ENCODE measurements at places on chromosomes 7 and 10.
A peak's percentile ranks its signal among the peaks of the same experiment; 100 is the strongest.

- no peak overlapping the region for H3K4me3 ChIP-seq
- no peaks in the 10 kb centered on the region for H3K27me3 ChIP-seq
- H3K4me1 ChIP-seq = no peaks in the 10 kb centered on the region
These were observed 1372.7 kb downstream of the GATA3 start for GRCh38 chr10:9427209-9427608.

DNA sequence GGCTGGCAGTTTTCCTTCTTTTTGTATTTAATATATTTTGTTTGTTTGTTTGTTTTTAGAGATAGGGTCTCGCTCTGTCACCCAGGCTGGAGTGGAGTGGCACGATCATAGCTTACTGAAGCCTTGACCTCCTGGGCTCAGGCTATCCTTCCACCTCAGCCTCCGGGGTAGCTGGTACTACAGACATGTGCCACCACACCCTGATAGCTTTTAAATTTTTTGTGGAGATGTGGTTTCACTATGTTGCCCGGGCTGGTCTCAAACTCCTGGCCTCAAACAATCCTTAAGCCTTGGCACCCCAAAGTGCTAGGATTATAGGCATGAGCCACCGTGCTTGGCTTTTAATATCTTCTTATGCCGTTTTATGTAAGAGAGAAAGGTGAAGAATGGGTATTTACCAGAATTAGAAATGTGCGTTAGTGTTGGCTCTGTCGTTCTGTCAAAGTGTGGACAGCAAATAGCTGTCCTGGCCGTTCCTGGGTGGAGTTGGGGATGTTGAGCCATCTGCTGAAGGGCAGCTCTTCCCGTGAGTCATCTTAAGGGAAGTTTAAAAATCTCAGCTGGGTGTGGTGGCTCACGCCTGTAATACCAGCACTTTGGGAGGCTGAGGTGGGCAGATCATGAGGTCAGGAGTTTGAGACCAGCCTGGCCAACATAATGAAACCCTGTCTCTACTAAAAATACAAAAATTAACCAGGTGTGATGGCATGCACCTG is 14.8 kb downstream of the OGDH start:
- peaks cover 5% of the 10 kb centered on the region for H3K36me3 ChIP-seq
- H3K27me3 ChIP-seq = no peaks in the 10 kb centered on the region
- no peak for DNase-seq
- H3K27ac ChIP-seq = peak overlapping the region; percentile 98
- peak overlapping the region; percentile 1 for H3K4me3 ChIP-seq
- H3K4me1 ChIP-seq = peaks cover 75% of the 10 kb centered on the region

GRCh38 chr10:103535595-103535994 is 42.1 kb downstream of the NEURL1 start:
- no peaks in the 10 kb centered on the region for H3K4me1 ChIP-seq
- no peak for DNase-seq
- H3K36me3 ChIP-seq = no peaks in the 10 kb centered on the region
- H3K27me3 ChIP-seq = peaks cover 16% of the 10 kb centered on the region
- no peak overlapping the region for H3K4me3 ChIP-seq

DNA sequence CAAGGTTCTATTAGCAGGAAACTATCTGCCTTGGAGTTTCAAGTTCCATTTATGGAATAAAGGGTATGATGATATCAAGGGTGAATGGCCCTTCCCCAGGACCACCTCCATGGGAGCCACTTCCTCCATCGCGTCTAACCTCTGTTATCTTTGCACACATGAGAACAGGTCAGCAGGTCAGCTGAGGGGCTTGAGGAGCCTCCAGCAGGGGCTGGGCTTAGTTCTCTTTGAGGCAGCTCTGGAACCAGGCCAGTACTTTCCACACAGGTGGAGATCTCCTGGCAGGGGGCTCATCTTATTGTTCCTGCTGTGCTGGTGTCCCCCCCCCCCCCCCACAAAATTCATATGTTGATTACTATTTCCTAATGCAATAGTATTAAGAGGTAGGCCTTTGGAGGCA is 472.2 kb upstream of the ZMIZ1 start:
- H3K27ac ChIP-seq = no peak overlapping the region
- no peak for DNase-seq
- peaks cover 2% of the 10 kb centered on the region for H3K4me1 ChIP-seq
- H3K4me3 ChIP-seq = no peak overlapping the region

DNA sequence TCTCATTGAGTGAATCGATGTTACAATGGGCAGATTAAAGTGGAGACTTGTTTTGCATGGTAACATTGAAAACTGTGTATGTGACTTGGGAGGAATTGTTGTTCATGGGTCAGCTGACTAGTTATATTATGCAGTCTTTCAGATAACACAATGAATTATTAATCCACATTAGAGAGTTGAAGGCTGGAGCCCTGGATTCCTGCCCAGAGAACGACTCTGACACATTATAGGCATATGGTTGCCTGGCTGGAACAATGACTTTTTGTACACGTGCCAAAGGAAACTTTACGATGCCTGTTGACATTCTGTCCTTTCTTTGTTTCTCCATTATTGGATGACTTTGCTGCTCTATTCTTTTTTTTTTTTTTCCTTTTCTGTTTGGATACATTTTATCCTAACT is 52.3 kb upstream of the TMEM229A start:
- no peak overlapping the region for H3K27ac ChIP-seq
- no peaks in the 10 kb centered on the region for H3K4me1 ChIP-seq
- no peak overlapping the region for H3K4me3 ChIP-seq
- H3K27me3 ChIP-seq = no peaks in the 10 kb centered on the region
- H3K36me3 ChIP-seq = no peaks in the 10 kb centered on the region
- no peak for DNase-seq

- no peak overlapping the region for H3K27ac ChIP-seq
- H3K4me3 ChIP-seq = peak overlapping the region; percentile 12
- peaks cover 13% of the 10 kb centered on the region for H3K4me1 ChIP-seq
- H3K27me3 ChIP-seq = peaks cover 4% of the 10 kb centered on the region
- no peak for DNase-seq
- no peaks in the 10 kb centered on the region for H3K36me3 ChIP-seq
These were observed 41.8 kb downstream of the ZCCHC24 start for GRCh38 chr10:79403441-79404230.

- H3K36me3 ChIP-seq = no peaks in the 10 kb centered on the region
- peak overlapping the region; percentile 9 for H3K4me3 ChIP-seq
- no peak for DNase-seq
- H3K27me3 ChIP-seq = no peaks in the 10 kb centered on the region
- no peak overlapping the region for H3K27ac ChIP-seq
- peaks cover 19% of the 10 kb centered on the region for H3K4me1 ChIP-seq
These were observed 174.5 kb upstream of the AKR1E2 start for GRCh38 chr10:4651404-4652037.

DNA sequence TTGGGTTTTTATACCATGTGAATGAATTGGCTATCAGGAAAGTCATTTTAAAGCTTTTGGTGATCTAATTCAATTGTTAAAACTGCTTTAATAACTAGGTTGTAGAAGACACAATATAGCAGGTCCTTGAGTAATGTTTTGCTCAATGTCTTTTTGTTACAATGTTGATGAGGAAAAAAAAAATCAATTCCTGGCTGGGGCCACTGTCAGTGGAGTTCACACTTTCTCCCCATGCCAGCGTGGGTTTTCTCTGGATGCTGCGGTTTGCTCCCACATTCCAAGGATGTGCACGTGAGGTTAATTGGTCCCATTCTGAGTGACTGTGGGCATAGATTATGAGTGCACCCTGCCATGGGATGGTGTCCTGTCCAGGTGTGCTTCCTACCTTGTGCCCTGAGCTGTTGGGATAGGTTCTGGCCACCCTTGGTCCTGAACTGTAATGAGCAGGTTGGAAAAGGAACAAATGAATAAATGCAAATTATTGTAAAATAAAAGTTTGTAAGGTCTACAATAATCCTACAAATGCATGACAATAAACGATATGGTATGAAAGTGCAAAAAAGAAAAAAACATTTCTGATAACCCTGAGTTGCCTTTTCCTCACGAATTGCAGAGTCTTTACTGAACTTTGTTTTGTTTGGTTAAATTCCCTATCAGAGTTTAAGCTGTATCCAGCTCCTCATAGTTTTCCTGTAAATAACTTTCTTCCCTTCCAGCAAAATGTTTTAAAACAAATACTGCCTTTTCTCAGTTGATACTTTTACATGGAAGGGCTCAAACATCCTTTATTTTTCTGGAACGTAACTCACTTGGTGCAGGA is 62.7 kb downstream of the AKR1C4 start:
- no peaks in the 10 kb centered on the region for H3K27me3 ChIP-seq
- DNase-seq = no peak
- H3K4me3 ChIP-seq = no peak overlapping the region
- H3K27ac ChIP-seq = no peak overlapping the region
- peaks cover 6% of the 10 kb centered on the region for H3K36me3 ChIP-seq

DNA sequence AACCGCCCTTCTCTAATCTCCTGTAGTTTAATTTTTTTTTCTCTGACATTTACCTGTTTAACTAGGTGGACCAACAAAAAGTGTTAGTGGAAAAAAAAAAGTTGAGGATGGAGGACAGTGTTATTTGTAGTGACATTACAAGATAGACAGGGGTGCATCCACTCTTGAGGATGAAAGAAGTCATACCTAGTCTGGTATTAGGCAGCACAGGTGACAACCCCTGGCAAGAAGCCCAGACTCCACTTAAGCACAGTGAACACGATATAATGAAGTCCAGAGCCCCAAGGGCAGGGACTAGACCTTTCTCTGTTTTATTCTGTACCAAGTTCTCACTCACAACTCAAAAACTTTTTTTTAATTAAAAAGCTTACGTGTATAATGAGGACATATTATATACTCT is 268.4 kb downstream of the GPR37 start:
- DNase-seq = no peak
- H3K4me3 ChIP-seq = no peak overlapping the region
- H3K27ac ChIP-seq = no peak overlapping the region

GRCh38 chr7:83824214-83824613 is 175.3 kb upstream of the SEMA3E start:
- no peaks in the 10 kb centered on the region for H3K27me3 ChIP-seq
- no peak overlapping the region for H3K4me3 ChIP-seq
- H3K4me1 ChIP-seq = no peaks in the 10 kb centered on the region
- no peak for DNase-seq
- no peaks in the 10 kb centered on the region for H3K36me3 ChIP-seq

GRCh38 chr10:29895456-29895855 is 163.9 kb downstream of the JCAD start:
- no peaks in the 10 kb centered on the region for H3K4me1 ChIP-seq
- H3K27me3 ChIP-seq = peaks cover 24% of the 10 kb centered on the region
- H3K27ac ChIP-seq = no peak overlapping the region
- no peaks in the 10 kb centered on the region for H3K36me3 ChIP-seq

DNA sequence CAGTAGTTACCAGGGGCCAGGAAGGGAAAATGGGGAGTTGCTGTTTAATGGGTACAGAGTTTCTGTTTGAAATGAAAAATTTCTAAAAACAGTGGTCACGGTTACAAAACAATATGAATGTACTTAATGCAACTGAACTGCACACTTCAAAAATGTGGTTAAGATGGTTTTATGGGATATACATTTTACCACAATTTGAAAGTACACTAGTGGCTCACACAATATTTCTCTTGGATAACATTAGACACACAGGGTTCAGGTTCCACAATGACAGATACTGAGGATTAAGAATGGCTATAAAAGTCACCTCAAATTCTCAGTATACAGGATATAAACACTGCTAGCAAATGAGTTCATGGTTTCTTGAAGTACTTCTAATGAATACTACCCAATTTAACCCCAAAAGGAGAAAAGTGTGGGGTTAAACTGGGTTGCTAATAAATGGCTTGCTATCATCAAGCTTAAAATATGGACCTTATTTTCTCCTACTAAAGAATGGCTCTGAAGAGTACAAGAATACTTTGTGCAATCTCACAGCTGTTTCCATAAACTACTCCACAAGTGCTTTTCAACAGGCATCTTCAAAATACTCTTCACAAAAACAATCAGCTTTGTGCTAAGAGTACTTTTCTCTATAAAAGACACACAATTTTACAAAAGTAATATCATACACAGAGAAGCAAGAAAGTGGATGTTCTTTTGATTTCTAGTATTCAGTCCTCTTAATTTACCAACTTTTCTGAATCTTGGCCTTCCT is 92.9 kb downstream of the SRPK2 start:
- H3K36me3 ChIP-seq = no peaks in the 10 kb centered on the region
- DNase-seq = no peak
- no peaks in the 10 kb centered on the region for H3K27me3 ChIP-seq
- no peak overlapping the region for H3K27ac ChIP-seq

GRCh38 chr10:79116368-79116767 is 47.6 kb downstream of the ZMIZ1 start:
- H3K36me3 ChIP-seq = no peaks in the 10 kb centered on the region
- DNase-seq = no peak
- H3K4me1 ChIP-seq = peaks cover 51% of the 10 kb centered on the region
- H3K27me3 ChIP-seq = no peaks in the 10 kb centered on the region
- no peak overlapping the region for H3K4me3 ChIP-seq

DNA sequence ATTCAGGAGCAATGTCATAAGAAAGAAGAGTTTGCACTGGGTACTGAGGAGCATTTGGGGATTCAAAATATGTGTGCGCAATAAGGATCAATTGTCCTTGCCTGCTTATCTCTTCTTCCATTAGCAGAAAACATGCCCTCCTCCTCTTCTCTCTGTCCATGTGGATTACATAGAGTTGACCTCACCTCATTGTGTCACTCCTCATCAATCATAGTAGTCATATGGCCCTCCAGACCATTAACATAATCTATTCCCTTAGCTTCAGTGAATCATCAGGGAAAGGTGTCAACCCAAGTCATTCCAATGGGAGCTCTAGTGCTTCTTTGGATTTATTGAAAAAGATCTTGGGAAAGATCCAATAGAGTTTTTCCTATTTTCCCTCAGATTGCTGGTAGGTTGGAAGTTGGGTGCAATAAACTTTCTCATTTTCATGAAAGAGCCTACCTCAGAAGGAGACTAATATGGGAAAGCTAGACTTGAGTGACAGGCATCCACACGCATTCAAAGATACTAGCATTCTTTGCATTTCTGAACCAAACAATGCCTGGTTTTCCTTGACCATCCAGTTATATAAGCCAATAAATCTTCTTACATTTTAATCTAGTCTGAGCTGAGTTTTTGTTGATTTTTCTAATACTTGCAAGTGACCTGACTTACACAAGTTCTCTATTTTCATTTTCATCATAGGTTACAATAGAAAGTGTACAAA is 71.5 kb upstream of the FAM13C start:
- no peaks in the 10 kb centered on the region for H3K36me3 ChIP-seq
- no peak overlapping the region for H3K4me3 ChIP-seq
- DNase-seq = no peak
- no peak overlapping the region for H3K27ac ChIP-seq
- H3K4me1 ChIP-seq = no peaks in the 10 kb centered on the region

DNA sequence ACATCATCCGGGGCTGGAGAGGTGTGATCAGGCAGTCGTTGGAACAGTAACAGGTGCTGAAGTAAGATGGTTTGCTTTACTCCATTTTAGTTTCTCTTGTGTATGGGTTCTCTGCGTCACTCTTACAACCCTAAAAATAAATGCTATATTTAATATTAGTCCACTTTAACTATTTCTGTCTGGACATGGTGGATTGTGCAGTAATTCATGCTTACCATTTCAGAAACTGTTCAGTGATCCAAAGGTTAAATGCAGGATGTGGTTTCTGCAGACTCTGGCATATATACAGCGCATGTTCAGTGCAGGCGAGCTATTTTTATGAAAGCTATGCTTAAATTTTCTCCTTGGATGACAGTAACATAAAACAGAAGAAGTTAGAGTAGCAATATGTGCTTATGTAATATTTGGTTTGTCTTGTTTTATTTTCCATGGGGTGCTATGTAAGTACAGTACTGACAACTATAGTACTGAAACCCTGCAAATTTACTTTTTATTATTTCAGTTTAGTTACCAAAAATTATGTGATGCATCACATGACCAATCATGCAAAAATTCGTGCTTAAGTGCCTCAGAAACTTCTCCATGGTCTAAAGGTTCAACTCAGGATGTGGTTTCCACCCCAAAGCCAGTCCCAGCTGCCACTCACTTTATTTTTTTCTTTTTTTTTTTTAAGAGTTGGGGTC is 46.6 kb upstream of the GRID1 start:
- H3K27me3 ChIP-seq = no peaks in the 10 kb centered on the region
- DNase-seq = no peak
- H3K36me3 ChIP-seq = no peaks in the 10 kb centered on the region
- H3K27ac ChIP-seq = peak overlapping the region; percentile 67
- no peak overlapping the region for H3K4me3 ChIP-seq

All from T-helper 17 cell (primary cell).